CD4-positive, alpha-beta T cell treated with Interleukin-6 at 100 ng/mL for 8 hours (primary cell): ENCODE measurements at places on chromosomes 12 and 14.

- no peak for DNase-seq
Measured at GRCh38 chr14:89977668-89978067, 21.9 kb downstream of the TDP1 start.

- DNase-seq, result no peak
Measured at GRCh38 chr12:52010692-52011601, 4.2 kb downstream of the TAMALIN start.

DNA sequence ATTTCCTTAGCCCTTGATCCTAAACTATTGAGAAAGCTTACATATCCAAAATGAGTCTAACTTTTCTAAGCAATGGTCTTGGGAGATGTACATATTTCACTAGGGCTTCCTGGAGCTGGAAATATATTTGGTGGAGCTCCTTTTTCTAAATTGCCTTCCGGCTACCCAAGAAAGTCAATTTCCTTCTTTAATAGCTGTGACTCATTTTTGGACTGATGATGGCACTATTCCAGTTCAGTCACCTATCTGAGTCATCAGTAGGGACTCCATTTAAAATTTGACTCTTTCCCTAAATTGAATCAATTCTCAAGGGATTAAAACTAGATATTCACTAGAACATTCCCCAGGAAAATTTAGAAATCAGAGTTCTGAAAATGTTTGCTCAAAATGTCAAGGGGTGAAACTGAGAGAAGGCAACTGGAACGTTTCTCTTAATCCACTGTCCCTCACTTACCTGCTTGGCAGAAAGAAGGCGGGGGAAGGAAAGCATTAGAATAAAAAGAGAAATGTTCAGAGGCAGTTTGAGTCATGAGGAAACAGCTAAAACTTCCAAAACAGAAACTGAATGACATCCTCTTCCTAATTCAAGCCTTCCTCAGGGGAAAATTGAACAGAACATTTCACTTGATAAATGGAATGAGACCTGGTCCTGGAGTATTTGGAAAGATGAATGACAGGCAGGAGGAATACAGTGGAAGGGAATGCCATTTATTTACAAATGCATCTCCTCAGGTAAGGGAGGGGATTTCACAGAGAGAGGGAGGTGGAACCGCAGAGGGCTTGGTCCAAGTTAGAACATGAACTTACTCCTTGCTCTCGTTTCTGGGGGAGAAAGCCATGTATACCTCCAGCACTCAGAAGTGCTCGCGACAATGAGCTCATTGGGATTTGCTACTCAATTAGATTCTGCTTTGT is 91.2 kb downstream of the RGS6 start:
- no peak for DNase-seq

DNA sequence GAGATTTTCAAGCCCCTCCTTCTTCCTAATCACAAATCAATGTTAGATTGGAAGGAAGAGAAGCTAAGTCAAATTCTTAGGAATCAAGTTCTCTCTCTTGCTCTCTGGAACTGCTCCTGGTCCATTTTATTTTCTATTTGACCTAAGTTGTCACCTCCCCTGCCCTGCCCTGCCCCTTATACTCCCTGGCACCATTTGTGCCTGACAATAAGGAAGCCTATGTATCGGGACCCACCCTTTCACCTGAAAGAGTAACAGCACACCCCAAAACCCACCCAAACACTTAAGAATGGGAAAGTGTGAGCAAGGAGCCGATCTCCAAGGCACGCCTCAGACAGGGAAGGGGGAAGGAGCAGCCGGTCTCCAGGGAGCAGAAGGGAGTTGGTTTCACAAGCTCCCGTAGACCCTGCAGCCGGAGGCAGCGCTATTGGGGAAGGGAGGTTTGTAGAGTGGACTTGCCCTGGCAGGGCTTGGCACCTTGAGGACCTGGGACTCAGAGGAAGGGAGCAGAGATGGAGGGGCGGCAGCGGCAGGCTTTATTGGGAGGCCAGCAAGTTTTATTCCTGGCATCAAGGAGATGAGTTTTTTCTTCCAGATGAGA is 1.6 kb downstream of the LRRC74A start:
- DNase-seq, result no peak

GRCh38 chr14:71665781-71666180 is 266.4 kb upstream of the RGS6 start:
- no peak for DNase-seq

DNA sequence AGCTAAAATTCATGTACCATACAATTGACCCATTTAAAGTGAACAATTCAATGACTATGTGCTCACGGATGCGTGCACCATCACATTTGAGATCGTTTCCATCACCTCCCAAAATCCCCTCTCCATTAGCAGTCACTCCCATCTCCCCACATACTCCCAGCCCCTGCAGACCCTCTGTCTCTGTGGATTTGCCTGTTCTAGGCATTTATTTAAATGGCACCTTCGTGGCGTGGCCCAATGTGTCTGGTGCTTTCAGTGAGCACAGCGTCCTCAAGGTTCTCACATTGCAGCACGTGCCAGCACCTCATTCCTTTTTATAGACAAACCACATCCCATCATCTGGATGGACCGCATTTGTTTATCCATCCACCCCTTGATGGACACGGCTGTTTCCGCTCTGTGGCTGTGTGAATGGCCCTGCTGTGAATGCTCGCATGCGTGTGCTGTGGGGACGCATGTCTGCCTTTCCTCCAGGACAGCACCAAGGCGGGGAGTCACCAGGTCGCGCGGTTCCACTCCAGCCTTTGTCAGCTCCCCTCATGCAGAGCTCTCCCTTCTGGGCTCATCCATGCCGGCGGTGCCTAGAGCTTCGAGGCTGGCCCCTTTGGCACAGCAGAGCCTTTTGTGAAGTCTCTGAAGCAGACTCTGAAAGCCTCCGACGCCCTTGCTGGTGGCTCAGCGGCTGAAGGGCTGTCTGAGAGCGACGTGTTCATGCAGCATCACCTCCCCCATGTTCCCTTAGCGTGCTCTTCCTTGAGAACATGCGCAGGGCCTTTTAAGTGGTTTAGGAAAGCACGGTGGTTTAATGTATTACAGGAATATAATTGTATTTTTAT is 184.4 kb downstream of the KIF26A start:
- no peak for DNase-seq
